ENCODE measurements at places on chromosomes 1 and 21.
A peak's percentile ranks its signal among the peaks of the same experiment; 100 is the strongest.

- DNase-seq = no peak
These were observed 57.9 kb downstream of the SASS6 start for GRCh38 chr1:100074604-100075395.

- DNase-seq = no peak
These were observed 126.8 kb downstream of the PIK3R3 start for GRCh38 chr1:46005594-46005993.

DNA sequence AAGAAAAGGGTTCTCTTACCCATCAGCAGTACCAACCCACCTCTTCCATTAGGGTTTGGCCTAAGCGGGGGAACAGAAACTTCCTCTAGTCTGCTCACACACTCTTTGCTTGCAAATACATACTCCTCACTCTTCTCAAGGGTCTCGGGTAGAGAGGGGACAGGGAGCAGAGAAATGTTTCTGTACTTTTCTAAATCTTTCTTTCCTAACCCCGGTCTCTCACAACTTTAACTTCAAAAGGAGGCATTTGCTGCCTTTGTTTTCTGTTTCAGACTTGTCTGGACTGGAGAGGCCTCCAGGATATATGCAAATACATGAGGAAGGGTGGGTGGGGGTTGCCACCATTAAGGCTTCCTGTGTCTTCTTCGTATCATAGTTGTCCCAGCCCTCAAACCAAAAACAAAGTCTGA is 10.5 kb upstream of the LAX1 start:
- peak; percentile 57 for DNase-seq

GRCh38 chr1:206012086-206012859 is 9.1 kb upstream of the RAB7B start:
- DNase-seq = peak; percentile 86

DNA sequence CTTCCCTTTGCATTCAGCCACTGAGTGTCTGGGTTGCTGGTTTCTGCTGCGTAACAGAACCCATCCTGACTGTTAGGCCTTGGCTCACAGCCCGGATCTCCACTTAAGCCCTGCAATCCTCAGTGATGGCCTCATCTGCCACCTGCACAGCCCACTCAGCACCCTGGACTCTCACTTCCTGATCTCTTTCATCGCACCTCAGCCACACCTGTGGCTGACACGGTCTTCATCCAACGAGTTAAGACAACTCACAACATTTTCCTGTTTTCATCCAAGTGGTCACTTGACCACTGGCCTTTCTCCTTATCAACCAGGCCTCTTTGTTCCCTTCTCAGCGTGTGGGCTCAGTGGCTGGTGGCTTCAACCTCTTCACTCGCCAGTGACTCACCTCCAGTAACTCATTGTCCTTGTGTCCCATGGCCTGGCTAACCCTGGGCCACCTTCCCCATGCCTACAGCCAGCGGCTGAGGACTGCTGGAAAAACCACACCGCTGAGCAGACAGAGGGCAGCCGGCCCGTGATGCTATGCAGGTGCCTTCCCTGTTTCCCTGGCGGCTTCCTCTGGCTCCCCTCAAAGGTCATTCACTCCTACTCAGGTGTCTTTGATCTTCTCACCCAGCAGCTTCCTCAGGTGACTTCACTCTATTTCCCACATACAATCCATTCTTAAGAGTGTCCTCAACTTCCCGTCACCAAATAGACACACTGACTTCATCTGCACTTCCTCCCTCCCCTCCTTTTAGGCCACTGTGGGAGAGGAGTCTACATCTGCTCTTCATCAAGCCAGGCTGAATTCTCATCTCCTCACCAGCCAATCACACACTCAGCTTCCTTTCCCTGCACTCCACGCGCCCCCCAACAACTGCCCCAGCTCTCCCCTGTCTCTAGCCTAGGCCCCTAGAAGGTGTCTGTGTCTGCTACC is 19.9 kb upstream of the EDN2 start:
- DNase-seq = no peak
